ENCODE measurements at places on chromosomes 4 and X.

DNA sequence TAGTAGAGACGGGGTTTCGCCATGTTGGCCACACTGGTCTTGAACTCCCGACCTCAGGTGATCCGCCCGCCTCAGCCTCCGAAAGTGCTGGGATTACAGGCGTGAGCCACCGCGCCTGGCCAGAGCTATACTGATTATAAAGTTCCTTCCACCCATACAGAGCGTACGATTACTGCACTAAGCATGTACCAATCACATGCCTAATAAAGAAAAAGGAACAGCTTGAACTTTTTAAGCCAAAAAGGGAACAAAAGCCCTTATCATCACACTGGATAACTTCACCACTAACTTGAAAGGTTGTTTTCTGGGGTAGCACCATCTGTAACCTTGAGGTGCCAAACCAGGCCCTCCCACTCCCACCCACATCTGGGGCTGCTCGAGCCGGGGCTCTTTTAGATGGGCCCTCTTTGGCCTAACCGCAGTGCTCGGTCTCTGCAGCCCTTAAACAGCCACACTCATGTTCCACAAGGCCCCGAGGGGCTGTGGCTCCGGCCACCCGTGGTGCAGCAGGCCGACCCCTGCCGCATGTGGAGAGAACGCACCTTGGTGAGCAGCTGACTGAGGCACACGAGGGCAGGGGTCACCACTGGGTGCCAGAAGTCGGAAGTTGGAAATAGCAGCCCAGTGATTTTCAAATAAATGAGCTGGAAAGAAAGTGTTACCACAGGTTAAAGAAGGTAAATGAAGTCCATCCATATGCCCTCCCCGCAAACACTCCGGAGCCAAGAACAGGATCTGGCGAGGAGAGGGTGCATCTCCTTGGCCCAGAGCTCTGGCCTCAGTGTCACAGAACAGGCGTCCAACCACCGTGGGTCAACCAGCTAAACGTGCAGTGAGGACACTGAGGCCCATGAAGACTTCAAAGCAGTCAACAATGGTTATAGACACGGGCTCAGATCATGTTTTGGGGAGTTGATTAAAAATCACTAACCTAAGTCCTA is 18.4 kb downstream of the NOP14 start:
- DNase-seq = no peak

- DNase-seq = no peak
Measured at GRCh38 chrX:66410806-66411205, 228.1 kb downstream of the EDA2R start.

DNA sequence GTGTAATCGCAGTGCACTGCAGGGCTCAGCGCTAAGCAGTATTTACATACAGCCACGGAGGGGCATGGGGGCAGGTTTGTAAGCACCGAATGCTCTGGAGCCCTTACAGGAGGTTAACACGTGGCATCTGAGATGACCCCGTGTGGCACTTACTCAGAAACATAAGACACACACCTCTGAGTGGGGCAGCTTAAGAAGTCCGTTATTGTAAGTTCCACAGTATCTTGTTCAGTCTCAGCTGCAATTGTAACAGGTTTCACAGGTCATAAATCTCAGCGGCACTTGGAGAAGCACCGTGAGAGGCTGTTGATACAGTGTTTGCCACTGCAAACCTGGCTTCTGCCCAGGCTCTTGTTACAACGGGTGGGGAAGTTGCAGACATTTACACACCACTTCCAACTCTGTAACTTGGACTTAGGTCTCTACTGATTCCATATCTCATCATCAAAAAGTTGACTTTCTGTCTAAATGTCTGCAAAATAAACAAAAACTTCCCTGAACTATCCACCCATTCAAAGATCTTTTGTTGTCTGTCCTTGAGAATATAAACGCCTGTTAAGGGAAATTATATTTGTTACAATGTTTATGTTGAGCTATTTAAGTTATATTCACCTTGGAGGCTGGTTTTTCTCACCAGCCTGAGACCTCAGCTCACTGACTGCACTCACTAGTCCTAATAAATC is 10.3 kb downstream of the CPLX1 start:
- DNase-seq = no peak

DNA sequence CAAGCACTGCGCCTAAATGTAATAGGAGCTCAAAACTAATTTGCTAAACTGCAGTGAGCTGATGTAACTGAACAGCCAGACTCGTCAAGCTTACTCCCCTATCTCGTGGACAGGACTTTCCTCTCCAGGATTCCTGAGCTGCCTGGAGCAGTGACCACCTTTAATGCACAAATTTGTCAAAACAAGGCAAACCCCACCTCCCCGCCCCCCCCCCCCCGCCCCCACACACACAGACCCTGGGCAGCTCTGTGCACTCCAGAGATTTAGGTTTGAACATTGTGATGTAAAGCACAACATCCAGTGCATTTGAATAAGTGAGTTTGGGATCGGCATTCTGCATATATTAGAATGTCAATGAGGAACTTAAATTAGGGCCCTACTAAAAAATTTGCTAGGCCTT is 77.7 kb upstream of the DHX15 start:
- no peak for DNase-seq
